ENCODE measurements at places on chromosomes 1 and 21. TPM values are rescaled to one million over a fixed set of nuclear protein-coding genes. Genes with fewer than 3 reads are reported as not detected.

- DNase-seq: no peak
These were observed 27.9 kb downstream of the LRRC8B start for GRCh38 chr1:89552471-89553081.

The IQCC gene
- total RNA-seq: 0.97 TPM

DNA sequence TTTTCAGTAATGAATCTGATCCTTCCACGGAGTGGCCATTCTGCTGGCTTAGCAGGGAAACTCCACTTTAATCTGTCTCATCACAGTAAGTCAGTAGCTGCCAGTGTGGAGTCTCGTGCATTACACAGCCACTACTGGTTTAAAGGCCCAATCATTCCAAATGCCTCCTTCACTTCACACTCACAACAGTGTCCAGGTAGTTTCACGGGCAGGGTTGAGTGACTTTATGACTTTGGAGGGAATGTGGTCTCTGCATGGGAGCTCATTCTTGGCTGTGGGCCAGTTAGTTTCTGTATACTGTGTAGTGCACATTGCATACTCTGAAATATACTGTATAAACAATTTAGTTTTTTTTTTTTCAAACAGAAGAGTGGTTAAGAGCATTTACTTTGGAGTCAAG, 34.6 kb upstream of the C1orf87 start:
- DNase-seq: no peak

GRCh38 chr1:25889470-25889869, 14.0 kb upstream of the PAQR7 start:
- no peak for DNase-seq

DNA sequence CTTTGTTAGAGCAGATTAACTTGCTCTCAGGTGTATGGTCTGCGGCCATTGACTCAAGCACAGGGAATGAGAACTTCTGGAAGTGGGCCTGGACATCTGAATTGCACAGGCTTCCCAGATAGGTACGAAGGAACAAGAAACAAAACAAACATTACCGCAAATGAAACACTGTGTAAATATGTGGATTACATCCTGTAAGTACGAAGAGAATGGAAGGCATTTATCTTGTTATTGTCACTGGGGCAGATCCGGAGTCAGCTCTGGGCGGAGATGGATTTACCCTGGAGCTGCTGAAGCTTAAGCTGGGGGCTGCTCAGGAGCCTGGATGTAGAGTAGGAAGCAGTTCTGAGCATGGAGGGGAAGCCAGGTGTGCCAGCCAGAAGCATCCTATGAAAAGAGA, 6.8 kb downstream of the HES2 start:
- no peak for DNase-seq

- peak; percentile 92 for DNase-seq
These were observed 48.0 kb upstream of the ZC3H11B start for GRCh38 chr1:219660666-219661463.

DNA sequence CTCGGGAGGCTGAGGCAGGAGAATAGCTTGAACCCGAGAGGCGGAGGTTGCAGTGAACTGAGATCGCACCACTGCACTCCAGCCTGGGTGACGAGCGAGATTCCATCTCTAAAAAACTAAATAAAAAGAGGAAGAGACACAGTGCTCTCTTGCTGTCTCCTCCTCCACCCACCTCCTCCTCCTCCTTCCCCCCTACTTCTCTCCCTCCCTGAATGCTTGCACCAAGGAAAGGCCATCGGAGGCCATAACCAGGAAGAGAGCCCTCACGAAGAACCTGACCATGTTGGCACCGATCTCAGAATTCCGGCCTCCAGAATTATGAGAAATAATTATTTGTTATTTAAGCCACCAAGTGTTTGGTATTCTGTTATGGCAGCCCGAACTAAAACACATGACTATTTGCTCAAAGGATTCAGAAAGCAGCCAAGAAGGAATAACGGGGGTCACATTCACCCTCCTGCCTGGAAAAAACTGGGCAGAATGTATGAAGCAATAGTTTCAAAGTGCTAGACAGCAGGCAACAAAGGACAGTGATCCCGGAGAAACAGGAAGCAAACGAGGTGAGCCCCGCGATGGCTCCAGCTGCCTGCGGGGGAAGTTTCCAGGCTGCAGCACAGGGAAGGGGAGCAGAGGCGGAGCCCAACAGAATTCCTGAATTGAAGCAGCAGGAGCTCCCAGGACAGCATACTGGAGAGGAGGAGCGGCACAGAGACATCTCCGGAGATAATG, 35.8 kb downstream of the LDLRAD1 start:
- DNase-seq: peak; percentile 52
